ENCODE measurements at places on chromosomes 3 and 15. TPM values are rescaled to one million over a fixed set of nuclear protein-coding genes. Genes with fewer than 3 reads are reported as not detected.

DNA sequence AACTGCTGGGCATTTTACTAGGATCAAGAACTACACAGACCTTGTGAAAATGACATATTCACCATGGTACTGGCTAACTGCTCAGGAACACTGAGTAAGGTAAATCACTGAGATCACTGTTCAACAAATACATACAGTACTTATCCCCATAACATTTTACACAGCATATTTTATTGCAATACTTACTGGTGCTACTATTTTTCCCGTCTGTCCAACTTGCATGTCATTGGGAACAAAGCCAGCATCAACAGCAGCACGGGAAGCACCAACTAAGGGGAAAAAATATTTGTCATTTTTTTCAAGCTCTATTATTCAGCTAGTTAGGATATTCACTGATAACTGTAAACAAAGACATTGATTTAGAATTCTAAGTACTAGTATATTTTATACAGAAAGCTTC is 37.0 kb downstream of the ETFA start:
- no peak for DNase-seq

DNA sequence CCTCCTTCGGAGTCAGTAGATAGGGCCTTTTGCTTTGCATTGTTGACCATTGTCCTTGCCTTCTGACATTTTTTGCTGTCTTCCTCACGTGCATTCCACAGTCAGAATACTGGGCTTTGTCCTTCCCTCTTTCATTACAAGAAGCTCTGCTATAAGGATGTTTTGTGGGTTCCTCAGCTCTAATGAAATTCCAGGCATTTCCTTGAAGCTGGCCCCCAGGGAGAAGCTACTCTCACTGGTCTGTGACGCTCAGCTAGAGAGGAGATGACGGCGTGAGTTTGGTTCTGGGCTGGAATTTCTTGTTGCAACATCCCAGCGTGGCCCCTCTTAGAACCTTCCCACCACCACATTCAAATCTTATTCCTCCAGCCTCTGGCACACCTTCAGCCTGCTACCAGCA is 210.2 kb downstream of the TJP1 start:
- DNase-seq = peak; percentile 30

The GRK7 gene
- polyA plus RNA-seq = not detected

The GALNT15 gene
- polyA plus RNA-seq = 3.3 TPM

The CLDN1 gene
- polyA plus RNA-seq = 46.9 TPM

The IGF1R gene
- polyA plus RNA-seq = 14.4 TPM

Data from hepatocyte (in vitro differentiated cells).